ENCODE measurements at places on chromosomes 5 and 9.
A peak's percentile ranks its signal among the peaks of the same experiment; 100 is the strongest.

- no peak for DNase-seq
Observed at GRCh38 chr9:100459963-100460362, 13.0 kb upstream of the TMEFF1 start.

DNA sequence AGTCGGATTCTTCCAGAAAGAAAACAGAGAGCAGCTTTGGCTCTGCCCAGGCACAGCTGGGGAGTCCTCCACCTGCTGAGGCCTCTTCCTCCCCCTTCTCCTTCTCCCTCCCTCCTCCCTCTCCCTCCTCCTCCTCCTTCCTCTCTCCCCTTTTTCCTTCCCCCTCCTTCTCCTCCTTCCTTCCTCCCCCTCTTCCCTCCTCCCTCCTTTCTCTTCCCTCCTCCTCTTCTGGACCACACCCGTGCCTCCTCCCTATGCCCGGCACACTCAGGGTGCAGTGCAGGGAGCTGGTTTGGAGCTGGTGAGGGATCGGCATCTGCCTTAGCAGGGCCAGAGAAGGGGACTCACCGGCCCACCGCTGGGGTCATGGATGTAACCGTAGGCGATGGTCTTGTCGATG is 30.2 kb downstream of the DBH start:
- no peak for DNase-seq

DNA sequence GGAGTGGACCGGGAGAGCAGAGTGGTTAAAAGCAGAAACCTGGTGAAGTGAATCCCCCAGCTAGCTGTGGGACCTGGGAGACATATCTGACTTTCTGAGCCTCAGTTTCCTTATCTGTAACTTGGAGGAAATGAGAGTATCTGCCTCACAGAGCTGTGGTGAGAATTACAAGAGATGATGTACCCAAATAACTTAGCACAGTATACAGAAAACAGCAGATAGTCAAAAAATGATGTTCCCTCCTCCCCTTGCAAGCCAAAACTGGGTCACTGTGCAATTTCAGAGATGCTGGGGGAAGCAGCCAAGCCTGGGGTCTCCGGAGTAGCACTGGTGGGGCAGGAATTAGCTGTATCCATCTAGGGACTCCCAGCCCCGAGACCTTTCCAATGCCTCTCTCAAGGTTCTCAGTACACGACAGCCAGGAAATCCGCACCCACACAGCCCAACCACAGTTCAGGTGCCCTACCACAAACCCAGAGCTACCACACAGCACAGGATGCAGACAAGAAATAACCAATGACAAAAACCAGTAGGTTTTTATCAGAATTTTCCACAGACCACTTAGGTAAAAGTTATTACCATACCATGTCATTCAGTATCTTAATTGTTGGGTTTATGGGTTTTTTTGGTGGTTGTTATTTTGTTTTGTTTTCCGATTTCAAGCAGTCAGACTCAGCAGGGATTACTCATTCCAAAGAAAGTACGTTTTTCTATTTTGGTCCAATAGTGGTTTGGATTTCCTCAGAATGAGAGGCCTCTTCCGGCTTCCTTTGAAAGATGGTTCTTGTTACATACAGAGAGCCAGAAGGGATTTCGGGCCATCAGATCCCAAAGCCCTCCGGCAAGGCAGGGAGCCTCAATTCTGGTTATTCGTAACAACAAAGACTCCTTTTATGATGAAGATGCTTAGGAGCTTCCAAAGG is 4.9 kb upstream of the HRH2 start:
- DNase-seq: peak; percentile 65

DNA sequence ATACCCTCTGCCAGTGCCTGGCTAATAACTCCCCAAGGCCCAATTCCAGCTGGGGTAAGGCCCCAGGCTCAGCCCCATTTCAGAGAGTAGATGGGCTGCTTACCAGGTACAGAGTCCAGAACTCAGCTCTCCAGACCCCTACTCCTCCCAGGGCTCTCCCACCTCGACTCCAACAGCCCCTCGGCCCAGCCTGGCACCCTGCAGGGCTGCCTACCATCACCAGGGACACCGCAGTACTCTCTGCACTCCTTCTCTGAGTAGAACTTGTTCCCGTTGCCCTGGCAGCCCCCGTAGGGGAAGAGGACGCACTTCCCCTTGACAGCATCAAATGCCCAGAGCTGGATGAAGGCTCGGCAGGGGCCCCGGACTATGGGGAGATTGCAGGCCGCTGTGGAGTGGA is 17.4 kb downstream of the AMBP start:
- no peak for DNase-seq

DNA sequence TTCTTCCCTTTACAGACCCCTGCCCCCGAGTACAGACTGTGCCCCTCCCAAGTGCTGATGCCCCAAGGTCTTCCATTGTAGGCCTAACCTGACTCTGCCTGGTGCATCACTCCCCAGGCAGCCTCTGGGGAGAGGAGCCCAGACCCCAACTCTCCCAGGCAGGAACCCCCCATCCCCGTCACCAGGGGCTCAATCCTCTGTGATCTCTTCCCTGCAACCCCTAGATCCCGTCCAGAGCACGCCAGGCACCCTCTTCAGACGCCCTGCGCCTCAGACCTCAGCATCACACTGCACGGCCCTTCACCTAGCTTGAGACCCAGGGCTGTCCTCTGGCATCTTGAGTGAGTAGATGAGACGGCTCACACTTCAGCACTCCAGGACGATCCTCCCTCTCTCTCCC is 6.4 kb upstream of the EGR1 start:
- no peak for DNase-seq

GRCh38 chr5:89181546-89181945 is 298.6 kb upstream of the MEF2C start:
- DNase-seq: no peak

DNA sequence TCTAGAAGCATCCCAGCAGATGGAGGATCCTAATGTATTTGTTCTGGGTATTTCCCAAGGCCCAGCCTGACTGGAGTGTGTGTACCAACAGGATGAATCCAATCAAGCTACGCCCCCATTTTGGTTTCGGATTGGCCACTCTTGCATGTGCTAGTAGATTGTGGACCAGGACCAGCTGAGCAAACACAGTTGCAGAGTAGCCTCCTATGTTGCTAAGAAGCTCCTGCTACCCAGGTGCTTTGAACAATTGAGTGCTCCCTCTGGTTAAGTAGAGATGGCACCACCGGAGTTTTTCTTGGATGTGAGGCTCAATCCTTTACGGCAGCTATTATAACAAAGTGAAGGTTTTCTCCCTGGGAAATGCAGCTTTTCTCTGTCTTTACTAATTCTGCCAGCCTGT is 204.5 kb downstream of the NTRK2 start:
- DNase-seq: no peak

DNA sequence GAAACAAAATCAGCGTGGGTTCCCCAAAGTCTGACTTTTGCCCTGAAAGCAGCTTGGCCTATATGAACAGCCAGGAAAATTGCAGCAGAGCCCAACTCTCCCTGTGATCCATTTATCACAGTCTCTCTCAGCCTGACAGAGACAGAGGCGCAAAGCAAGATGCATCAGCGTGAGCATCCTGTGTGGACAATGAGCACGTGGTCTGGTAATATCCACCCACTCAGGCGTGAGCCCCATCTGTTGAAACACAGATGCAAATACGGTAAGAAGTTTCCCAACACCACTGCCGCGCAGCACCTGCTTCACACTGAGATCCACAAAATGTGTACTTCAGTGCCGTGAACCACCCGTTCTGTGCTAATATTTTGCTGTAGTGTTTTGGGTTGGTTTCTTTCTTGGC is 114.6 kb downstream of the MRPL36 start:
- DNase-seq: no peak

DNA sequence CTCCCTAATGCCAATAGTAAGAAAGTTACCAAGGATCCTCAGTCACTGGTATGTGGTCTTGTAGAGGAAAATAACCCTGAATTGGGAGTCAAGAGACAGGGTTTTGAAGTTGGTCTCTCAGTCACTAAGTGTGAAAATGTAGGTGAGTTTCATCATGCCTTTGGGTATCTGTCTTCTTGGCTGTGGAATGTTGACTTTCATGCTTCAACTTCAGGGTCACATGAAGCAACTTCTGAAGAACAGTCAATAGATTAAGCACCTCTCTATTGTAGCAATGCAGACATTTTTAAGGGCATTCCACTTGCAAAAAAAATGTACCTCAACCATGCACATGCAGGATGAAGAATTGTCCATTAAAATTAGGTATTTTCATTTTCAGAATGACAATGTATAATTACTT is 194.6 kb downstream of the CSNK1G3 start:
- no peak for DNase-seq

GRCh38 chr5:756865-757345 is 27.6 kb downstream of the ZDHHC11B start:
- no peak for DNase-seq

- peak; percentile 51 for DNase-seq
Observed at GRCh38 chr5:141326088-141326854, 4.0 kb upstream of the PCDHGA1 start.

DNA sequence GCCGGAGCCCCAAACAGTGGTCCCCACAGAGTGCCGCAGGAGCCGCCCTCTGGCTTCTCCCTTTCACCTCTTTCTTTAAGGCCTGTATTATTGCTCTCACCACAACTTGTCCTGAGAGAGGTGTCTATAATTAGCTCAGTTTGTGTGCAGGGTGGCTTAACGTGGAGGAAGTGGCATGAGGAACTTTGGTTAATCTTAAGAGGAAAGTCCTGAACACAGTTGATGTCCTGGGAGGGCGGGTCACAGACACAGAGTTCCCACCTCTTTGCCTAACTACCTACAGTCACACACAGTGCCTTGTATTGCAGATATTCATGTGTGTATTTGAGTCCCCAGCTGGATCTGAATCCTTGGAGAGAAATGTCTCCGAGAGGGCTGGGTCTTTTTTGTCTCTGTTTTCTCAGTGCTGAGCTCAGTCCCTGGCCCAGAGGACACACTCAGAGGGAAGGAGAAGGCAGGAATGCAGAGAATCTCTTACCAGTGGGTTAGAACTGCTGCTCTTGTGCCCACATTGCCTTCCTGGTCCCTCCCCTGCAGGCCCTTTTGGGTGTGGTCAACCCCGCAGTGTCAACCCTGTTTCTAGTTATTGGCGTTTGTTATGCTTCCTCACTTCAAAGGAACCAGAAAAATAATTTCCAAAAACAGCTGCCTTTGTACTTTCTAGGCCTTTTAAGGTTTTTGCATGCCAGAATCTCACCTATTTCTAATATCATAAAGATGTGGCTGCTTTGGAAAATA is 392.5 kb downstream of the KDM4C start:
- DNase-seq: no peak

- no peak for DNase-seq
Observed at GRCh38 chr9:109604781-109605180, 106.7 kb upstream of the PTPN3 start.

DNA sequence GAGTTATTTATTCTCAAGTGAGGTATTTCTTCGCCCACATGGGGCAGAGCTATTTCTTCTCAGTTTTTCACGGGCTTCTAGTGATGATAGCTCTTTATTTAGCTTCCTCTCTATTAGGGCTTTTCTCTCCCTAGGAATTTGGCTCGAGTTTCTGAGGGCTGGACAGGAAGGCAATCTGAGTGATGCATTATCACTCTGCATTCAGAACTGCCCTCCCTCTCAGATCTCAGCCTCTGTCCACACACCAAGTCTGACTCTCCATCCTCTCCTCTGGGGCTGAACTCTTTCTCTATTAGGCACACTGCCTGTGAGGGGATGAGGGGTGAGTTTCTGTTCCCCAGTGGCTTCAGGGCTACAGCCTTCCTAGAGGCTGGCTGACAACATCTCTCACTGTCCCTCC is 14.9 kb upstream of the SCAMP1 start:
- no peak for DNase-seq

- DNase-seq: no peak
Observed at GRCh38 chr5:125412561-125413495, 666.4 kb upstream of the ZNF608 start.

- DNase-seq: no peak
Observed at GRCh38 chr5:127744241-127744640, 41.0 kb downstream of the CCDC192 start.

DNA sequence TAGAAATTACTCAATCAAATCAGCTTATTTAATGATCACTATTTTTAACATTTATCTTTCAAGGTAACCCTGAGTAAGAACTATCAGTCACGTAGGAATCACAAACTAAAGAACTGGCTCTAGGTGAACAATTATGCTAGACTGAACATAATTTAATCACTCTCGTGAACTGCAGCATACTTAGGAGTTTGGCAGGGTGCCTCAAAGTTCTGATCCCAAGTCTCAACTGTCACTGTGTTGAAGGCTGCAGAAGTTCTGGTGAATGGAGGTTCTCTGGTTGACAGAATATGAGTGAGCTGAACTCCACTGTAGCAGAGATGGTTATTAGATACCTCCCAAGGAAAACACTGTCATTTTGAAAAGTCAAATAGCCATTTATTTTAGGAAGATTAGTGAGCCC is 89.1 kb downstream of the KLHL3 start:
- no peak for DNase-seq

DNA sequence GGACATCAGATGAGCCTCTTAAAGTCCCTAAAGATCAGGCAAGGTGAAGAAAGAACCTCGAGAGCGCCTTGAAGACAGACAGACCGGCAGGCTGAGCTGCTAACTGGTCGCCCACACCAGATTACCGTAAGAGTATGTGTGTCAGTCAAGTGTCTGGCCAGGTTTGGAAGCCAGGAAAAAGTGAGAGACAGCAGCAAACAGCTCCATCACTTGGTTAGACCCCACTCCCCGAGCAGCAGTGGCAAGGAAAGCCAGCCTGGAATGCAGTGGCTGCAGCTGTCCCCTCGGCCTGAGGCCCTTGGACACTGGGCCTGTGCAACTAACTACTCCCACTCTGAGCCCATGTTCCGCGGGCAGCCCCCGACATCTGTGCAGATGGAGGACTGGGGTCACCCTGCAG is 214.1 kb downstream of the DIRAS2 start:
- DNase-seq: no peak

DNA sequence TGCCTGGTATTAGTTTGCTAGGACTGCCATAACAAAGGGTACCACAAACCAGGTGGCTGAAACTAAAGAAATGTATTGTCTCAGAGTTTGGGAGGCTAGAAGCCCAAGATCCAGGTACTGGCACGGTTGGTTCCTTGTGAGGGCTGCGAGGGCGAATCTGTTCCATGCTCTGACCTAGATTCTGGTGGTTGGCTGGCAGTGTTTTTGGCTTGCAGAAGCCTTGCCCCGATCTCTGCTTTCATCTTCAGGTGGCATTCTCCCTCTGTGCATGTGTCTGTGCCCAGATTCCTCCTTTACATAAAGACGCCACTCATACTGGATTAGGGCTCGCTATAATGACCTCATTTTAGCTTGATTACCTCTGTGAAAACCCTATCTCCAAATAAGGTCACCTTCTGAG is 36.7 kb downstream of the RAI14 start:
- no peak for DNase-seq

GRCh38 chr9:97504381-97505216 is 3.1 kb downstream of the TMOD1 start:
- DNase-seq: no peak

GRCh38 chr9:89079391-89079790 is 88.1 kb downstream of the S1PR3 start:
- no peak for DNase-seq

GRCh38 chr5:140363631-140364471 is 3.9 kb downstream of the SLC4A9 start:
- DNase-seq: no peak

GRCh38 chr5:140383300-140383699 is 18.3 kb upstream of the ANKHD1 start:
- no peak for DNase-seq

- DNase-seq: no peak
Observed at GRCh38 chr9:121486043-121486442, 13.6 kb downstream of the GGTA1 start.

All from activated T-helper 9 cell treated with anti-CD3 and anti-CD28 coated beads, Interleukin-2, amount 50 U/mL, for 16 hours (primary cell).